ENCODE measurements at places on chromosomes 3 and 15.

- peak; percentile 87 for DNase-seq
Observed at GRCh38 chr3:11131371-11131770, 22.9 kb upstream of the HRH1 start.

GRCh38 chr15:73313861-73314260 lies 54.9 kb downstream of the HCN4 start:
- no peak for DNase-seq

DNA sequence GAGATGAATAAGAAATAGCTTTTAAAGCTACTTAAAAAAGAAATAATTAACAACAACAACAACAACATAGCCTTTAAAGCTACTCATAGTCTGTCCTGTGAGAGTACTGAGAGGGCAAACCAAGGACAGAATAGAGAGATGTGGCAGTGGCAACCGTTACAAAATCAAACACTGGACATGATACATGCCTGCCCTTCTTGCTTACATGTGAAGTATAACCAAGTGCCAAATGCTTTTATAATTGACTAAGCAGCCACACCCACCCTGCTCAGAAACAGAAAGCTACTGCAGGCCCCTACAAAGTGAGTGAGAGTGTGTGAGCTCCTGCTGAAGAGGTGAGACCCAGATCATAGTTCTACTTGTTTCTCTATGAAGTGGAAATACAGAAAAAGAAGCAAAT lies 38.4 kb downstream of the NDUFB4 start:
- no peak for DNase-seq

DNA sequence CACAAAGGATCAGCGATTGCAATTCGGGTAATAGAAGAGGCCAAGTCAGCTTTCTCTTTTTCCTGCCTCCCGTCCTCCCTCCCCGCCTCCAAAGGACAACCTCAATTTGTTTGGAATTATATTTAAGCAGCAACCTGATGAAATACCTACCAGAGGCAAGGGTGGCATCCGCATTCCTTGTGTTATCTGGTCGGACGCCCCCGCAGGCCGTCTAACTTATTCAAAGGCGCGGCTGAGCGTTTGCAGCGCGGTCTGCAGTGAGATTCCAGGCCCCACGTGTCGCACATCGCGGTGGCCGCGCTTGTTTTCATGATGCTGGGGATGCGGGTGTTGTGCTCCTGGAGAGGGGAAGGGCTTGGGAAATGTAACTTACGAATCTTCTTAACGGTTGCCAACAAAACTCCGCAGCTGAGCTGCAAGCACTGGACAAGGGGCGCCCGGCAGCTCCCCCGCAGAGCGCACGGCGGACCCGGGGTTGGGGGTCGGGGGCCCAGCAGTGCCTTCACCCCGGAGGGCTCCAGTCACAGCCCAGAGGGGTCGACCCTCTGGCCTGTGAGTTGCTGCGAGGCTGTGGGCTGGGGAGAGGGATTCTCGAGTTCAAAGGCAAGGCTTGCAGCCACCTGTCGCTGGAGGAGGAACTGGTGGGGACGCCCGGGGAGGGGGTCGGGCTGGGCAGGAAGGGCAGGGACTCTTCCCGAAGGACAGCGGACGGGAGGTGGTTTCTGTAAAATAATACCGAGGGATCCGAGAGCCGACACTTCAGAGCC lies 20.5 kb upstream of the RGMA start:
- no peak for DNase-seq

DNA sequence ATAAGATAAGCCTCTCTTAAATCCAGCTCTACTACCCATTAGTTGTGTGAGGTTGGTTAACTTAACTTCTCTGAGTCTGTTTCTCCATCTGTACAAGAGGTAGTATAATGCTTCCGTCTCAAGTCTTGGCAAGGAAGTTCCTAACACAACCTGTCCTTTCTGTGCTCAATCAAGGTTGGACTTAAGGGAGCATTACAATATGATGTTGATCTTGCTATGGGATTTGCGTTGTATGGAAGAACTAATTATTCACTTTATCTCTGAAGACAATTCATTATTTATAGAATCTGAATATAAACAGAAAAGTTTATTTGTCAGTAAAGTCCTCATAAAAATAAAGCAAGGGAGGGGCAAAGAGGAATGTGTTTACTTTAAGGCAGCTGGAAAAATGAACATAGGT lies 18.9 kb upstream of the SPTSSB start:
- DNase-seq = no peak

- peak; percentile 90 for DNase-seq
Observed at GRCh38 chr15:64507293-64507802, 47.0 kb downstream of the ZNF609 start.

- no peak for DNase-seq
Observed at GRCh38 chr3:48404440-48405342, 25.2 kb downstream of the PLXNB1 start.

GRCh38 chr15:79881668-79882067 lies 15.1 kb downstream of the MTHFS start:
- DNase-seq = no peak

GRCh38 chr3:69384326-69384725 lies 1.6 kb downstream of the FRMD4B start:
- DNase-seq = no peak
